ENCODE measurements at places on chromosomes 7 and 10. TPM values are rescaled to one million over a fixed set of nuclear protein-coding genes. Genes with fewer than 3 reads are reported as not detected.

Gene NUTM2A
- polyA plus RNA-seq: 0.58 TPM

Gene SORBS1
- polyA plus RNA-seq: 0.70 TPM

DNA sequence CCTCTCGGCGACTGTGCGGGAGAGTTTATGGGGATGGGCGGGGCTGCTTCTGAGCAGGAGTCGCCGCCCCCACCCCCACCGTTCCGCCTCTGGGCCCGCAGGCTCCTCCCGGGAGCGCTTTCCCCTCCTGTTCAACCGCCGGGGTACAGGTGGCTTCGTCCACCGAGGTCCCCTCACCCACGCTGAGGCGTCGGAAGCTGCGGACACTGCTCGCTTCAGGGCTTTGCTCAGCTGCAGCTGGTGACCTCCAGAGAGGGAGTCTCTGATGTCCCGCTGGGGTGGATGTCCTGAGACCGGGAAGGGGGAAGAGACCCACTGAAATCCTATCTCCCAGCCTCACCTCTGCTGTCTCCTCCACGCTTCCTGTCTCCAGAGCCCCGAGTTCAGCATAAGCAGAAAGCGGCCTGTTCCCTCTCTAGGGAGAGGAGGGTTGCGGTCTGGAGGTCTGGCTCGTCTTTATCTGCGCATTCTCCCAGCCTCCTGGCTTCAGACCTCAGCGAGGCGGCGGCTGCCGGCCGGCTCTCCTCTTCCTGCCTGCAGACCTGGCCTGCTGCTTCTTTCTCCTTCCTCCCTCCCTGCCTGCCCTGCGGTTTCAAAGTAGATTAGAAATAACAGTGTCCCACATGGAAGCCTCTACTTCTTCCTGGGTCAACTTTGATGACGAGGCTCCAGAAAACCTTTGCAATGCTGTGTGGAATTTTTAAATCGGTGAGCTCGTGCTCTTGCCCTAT lies 1.8 kb downstream of the CYP2E1 start:
- no peak for DNase-seq

GRCh38 chr7:37431413-37431812 lies 17.3 kb downstream of the ELMO1 start:
- no peak for DNase-seq

Measured in mammary epithelial cell (primary cell).